T-helper 2 cell treated with Interferon-gamma antibody and Interleukin-4, amounts not matched to agents 5 μg/mL and 100 μg/mL, for 36 hours (primary cell): ENCODE measurements at places on chromosomes 11 and 22.

GRCh38 chr11:26964339-26964738 is 29.6 kb upstream of the FIBIN start:
- DNase-seq, result no peak

DNA sequence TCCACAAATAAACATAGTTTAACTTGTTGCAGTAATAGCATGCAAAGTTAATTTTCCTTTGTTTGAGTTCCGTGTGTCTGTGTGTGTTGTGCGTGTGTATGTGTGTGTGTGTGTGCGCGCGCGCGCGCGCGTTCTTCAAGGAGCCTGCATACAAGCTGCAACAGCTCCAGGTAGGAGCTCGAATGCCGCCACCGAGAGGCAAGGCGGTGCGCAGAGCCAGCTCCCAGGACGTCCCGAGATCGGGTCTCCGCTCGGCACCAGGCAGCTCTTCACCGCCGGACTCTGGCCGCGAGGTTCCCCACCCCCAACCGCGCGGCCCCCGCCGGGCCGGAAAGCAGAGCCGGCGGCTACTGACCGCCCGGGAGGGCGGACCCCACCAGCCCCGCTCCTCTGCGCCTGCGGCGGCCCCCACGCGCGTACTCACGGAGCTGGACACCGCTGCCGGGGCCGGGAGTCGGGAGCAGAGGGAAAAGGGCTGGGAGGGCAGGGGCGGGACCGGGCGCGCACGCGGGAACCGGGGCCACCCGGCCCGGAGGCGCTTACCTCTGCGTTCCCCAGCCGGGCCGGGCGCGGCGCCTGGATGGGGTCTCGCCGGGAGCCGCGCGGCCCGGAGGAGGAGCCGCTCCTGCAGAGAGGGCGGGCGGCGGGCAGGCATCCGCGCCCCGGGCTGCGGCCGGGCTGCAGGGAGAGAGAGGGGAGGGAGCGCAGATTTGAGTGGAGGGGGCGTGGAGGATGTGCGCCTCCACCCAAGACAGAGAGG is 40.4 kb upstream of the AKIP1 start:
- no peak for DNase-seq

- no peak for DNase-seq
These were observed 77.5 kb upstream of the PHOX2A start for GRCh38 chr11:72321381-72321996.

GRCh38 chr11:1049071-1049405 is 12.5 kb upstream of the MUC6 start:
- no peak for DNase-seq

DNA sequence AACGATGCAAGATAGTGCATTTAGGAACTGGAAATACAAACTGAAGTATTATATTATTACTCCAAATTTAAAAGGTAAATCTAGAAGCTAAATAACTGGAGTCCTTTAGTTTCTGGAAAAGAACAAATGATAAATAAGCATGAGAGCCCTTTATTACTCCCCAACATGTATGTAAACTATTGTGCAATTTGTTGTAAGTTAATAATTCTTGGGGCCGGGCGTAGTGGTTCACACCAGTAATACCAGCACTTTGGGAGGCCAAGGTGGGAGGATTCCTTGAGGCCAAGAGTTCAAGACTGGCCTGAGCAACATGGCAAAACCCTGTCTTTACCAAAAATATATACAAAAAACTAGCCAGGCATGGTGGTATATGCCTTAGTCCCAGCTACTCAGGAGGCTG is 11.1 kb downstream of the SGSM3 start:
- DNase-seq, result no peak

- DNase-seq, result no peak
These were observed 38.6 kb downstream of the CEP164 start for GRCh38 chr11:117366248-117366647.

DNA sequence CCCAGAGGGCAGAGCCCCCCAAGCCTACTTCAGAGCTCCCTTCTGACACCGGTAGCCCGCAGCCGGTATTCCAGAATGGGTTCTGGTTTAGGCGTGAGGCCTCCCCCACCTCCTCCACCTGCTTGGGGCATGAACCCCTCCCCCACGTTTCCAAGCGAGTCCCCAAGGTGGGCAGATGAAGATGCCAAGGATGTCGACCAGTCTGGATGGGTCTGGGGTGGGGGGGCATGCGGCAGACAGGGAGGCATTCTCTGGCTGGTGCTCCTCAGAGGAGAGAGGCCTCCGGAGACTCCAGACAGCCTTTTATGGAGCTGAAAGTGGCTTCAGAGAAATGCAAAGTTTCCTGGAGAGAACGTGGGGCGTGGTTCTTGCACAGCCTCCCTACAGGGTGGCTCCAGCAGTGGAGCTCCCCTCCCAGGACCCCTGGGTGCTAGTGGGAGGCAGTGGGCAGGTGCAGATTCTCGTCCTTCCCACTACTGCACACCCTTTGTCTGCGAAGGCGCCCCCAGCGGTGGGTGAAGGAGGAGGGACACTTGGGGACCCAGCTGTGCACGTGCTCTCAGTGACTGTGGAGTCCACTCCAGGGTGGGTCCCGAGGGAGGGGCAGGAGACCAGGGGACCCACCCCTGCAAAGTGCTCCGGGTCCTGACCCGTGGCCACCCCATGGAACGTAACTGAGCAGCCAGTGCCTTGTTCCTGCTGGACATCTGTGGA is 4.2 kb downstream of the CCND1 start:
- no peak for DNase-seq

GRCh38 chr11:12001186-12001585 is 7.2 kb downstream of the DKK3 start:
- no peak for DNase-seq

GRCh38 chr11:33134276-33134675 is 27.0 kb downstream of the CSTF3 start:
- no peak for DNase-seq

DNA sequence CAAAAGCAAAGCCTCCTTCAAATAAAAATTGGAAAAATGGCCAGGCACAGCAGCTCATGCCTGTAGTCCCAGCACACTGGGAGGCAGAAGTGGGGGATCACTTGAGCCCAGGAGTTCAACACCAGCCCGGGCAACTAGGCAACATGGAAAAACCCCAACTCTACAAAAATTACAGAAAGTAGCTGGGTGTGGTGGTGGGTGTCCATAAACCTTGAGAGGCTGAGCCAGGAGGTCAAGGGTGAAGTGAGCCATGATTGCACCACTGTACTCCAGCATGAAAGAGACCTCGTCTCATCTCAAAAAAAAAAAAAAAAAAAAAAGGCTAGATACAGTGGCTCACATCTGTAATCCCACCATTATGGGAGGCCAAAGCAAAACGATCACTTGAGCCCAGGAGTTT is 22.3 kb downstream of the DDX6 start:
- DNase-seq, result no peak

DNA sequence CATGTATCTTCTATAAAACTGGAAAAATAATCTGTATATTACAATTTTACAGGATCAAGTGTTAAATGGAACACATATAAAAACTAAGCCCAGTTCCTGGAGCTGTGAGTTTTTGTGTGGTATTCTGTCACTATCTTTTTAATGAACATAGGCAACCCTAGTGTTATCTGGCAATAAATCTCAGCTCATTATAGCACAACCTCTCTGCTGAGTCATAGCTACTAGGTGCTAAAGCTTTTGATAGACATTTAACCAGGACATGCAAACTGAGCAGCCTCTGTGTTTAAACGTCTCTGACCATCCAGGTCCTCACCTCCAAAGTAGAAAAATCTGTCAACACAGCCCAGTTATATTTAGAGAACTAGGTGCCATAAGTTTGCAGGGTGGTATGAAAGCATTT is 91.0 kb upstream of the CARD18 start:
- DNase-seq, result no peak

DNA sequence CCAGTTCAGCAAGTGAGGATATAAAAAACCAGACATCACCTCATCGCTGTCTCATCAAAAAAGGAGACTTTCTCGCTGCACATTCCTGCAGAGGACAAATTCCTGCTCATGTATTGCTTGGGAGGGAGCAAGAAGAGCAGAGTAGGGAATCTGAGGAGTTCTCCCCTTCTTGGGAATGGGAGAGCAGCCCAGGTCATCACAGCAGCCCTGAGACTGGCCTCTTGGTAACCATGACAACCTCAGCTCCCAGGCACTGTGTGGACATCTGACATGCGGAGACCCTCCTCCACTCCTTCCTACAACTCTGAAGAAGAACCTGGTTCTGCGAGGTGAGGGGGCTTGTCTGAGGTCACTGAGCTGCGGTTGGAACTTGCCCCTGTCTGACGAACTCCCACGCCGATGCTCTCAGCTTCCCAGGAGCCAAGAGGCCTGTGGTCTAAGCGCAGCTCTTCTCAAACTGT is 17.9 kb downstream of the RFPL1 start:
- no peak for DNase-seq

DNA sequence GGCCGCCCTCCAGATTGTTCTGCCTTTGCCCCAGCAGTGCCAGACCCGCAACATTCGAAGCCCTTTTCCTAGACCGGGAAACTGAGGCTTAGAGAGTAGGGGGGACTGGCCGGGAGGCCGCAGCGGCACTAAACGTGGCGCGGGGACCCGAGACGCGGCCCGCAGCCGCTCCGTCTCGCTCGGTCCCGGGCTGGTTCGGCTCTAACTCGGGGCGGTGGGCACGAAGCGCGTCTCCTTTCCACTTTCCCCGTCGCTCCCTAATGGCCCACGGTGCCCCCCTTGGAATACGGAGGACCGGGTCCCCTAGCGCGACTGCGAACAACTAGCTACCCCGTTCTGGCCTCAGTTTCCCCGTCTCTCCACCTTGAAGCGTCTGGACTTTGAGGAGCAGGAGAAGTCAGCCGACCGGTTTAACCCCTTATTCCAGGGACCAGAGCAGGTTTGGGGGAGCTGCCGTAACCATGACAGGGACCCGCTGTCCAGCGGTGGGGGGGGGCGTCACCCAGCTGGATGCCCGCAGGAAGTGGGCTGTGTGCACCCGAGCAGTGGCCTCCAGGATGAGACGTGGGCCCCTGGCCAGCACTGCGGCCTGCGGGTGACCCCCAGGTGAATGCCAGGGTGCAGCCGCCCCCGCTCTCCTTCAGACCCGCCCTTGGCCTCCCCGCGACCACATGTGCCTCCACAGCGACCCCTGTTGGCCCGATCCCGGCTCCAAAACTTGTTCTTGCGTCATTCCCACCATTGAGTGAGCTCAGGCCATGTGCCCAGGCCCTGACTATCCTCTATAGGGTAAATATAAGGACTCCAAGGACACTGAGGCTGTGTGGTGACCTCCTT is 1.1 kb downstream of the CDC42EP1 start:
- peak; percentile 79 for DNase-seq

- no peak for DNase-seq
These were observed 12.9 kb downstream of the OR51B6 start for GRCh38 chr11:5364214-5364613.

GRCh38 chr22:16917144-16918003 is 90.6 kb downstream of the GAB4 start:
- DNase-seq, result peak; percentile 43

DNA sequence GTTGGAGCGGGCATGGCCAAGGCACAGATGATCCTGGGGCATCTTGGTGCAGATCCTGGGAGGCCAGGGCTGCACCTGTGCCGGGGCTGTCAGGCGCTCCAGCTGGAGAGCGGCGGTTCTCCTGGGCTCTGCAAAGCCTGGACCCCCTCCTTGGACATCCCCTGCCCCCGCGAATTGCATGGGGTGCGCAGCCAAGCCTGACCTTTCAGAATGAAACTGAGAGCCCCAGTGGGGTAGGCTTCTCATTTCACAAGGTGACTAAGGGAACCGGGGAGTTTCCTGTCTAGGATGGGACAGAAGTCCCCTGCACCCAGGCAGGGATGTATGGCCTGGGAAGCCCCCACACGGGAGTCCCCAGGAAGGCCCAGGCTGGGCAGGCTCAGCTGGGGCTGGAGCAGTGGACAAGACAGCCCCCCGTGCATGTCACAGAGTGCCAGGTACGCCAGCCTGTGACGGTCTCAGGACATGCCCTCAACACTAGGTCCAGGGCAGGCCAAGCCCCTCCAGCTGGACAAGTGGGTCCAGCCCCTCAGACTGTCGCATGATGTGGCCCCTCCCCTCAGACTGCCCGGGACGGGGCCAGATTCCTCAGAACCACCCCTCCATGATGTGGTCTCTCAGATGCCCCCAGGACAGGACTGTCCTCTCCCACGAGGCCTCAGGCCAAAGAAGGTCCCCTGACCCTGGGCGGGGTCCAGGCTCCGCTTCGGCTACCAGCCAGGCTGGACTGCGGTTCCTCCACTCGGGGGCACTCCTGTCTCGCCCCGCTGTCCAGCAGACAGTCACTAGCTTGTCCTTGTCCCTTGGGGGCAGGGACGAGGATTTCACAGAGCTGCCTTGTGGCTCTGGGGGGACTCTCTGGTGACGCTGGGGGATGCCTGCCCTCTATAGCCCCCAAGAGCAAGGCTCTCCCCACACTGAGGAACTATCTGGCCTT is 2.3 kb downstream of the LSP1 start:
- DNase-seq, result peak; percentile 78

- no peak for DNase-seq
These were observed 421.5 kb downstream of the BRD1 start for GRCh38 chr22:49406047-49406650.

DNA sequence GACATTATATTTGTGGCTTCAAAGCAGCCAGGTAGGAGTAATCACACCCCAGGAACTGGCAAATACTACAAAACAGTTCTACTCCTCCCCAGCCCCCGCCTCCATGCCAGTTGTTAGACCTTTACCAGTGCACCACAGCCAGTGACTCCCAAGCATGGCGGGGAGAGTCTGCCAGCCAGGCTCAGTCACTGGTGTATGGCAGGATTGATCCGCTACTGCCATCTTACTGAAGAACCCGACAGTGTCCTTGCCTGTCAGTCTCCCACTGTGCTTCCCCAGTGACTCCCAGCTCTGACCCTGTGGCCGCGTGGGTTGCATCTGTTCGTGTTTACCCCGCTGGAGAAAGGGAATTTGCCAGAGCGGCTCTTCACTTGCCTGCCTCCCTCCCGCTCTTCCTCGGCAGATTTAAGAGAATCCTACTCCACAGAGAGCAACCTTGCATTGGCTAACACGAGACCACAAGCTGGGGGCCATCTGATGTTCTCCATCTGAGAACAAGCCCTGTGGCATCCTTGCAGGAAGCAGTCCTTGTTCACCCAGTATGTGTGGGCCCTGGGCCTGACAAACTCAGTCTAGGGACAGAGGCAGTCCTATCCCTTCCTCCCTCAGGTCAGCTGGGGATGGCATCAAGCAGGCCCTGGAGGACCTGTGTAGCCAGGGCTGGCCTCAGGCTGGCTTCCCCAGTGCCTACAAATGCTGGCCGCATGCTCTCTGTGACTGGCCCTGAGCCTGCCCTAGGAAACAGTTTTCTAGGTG is 33.1 kb downstream of the GNAZ start:
- no peak for DNase-seq

- no peak for DNase-seq
These were observed 610.1 kb upstream of the ANO5 start for GRCh38 chr11:21582791-21583190.

- DNase-seq, result no peak
These were observed 9.5 kb upstream of the UPB1 start for GRCh38 chr22:24485608-24486007.

- DNase-seq, result no peak
These were observed 74.1 kb downstream of the PRSS23 start for GRCh38 chr11:86874304-86875056.

DNA sequence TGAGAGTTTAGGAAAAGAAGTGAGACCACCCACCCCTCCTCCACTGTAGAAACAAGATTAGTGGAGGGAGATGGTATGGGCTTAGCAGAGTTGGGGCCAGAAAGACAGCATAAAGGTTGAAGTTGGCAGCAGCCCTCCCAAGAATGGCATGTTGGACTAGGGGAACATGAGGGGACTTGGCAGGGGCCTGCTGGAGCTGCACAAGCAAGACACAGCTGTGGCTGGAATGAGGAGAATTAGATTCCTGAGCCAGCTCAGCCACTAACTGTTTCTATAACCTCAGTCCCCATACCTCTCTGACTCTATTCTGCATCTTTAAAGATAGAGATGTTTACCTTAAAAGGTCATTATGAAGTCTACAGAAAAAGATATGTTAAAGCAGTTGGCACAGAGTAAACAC is 13.2 kb downstream of the MAP6 start:
- DNase-seq, result no peak
